ENCODE measurements at places on chromosomes 3 and 15. TPM values are rescaled to one million over a fixed set of nuclear protein-coding genes. Genes with fewer than 3 reads are reported as not detected.

ILDR1 gene
- total RNA-seq: 1.5 TPM

DNA sequence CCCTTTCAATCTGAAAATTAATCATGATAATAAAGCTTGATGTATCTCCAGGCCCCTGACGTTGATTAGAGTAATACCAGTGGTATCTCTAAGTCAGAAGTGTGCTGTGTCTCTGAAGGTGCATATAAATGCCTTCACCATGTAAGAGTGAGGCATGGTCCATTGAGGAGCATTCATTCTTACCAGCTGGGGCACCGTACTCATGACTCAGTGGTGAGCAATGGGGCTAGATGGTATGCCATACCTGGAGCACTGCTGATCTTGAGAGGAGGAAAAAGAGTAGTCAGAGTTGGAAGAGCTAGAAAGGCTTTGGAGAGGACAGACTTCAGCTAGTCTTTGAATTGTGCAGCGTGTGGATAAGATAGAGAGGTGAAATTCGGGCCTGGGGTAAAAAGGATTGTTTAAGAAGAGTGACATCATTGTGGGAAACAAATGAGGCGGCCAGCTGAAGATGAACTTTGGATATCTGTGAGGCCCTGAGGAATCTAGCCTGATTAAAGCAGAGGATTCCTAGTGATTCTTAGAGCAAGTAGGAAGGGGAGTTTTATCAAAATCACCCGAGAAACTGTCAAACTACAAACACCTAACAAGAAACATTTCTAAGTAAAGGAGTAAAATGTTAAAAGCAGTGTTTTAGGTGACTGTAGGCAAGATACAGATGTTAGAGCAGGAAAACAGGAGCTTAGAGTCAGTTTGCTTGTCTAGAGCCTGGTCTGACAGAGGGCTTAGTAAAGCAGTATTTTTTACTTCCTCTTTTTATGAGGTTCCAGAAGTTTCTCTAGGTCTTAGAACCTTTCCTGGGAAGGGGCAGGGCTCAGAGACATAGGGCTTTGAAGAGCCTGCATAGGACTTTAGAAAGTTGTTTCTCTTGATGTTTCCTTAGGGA, 13.6 kb downstream of the TMOD3 start:
- H3K27me3 ChIP-seq: no peaks in the 10 kb centered on the region
- peaks cover 42% of the 10 kb centered on the region for H3K4me1 ChIP-seq
- peak; percentile 41 for DNase-seq
- no peak overlapping the region for H3K4me3 ChIP-seq

DNA sequence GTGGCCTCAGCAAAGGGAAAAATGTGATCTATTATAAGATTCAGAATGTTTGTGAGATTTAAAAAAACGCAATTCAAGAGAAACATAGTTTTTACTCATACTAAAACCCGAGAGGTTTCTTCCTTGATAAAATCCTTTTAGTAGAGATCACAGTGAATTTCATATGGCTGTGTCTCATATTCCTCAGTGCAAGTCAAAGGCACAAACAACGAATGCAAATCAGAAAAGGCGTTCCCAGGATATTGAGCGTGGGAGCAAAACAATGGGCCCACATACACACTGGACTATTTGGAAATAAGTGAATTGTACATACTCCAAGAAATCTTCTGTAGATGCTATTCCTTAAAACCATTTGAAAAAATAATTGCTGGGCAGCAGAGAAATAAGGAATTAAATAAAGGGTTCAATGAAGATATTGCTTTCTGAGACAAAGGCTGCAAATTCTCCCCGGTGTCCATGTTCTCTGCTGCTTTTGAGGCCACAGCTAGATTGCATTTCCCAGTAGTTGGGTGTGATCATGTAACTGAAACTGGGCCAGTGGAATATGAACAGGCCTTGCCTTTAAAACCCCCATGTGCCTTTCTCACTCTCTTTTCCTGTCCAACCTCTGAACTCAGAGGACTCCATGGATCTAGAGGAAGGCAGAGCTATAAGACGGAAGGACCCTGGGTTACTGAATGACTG, 144.6 kb upstream of the TBL1XR1 start:
- H3K27ac ChIP-seq: peak overlapping the region; percentile 95
- peaks cover 47% of the 10 kb centered on the region for H3K4me1 ChIP-seq
- no peaks in the 10 kb centered on the region for H3K36me3 ChIP-seq
- no peak overlapping the region for H3K4me3 ChIP-seq

GRCh38 chr15:86082619-86083380, 3.1 kb downstream of the AGBL1 start:
- peaks cover 2% of the 10 kb centered on the region for H3K27me3 ChIP-seq
- H3K4me1 ChIP-seq: peaks cover 4% of the 10 kb centered on the region
- H3K27ac ChIP-seq: no peak overlapping the region
